AML-193 (cell line): ENCODE measurements at places on chromosomes 7 and 10.

- no peak for DNase-seq
These were observed 72.4 kb downstream of the AGMO start for GRCh38 chr7:15489383-15489782.

- no peak for DNase-seq
These were observed 6.1 kb upstream of the PDGFA start for GRCh38 chr7:525740-526139.

DNA sequence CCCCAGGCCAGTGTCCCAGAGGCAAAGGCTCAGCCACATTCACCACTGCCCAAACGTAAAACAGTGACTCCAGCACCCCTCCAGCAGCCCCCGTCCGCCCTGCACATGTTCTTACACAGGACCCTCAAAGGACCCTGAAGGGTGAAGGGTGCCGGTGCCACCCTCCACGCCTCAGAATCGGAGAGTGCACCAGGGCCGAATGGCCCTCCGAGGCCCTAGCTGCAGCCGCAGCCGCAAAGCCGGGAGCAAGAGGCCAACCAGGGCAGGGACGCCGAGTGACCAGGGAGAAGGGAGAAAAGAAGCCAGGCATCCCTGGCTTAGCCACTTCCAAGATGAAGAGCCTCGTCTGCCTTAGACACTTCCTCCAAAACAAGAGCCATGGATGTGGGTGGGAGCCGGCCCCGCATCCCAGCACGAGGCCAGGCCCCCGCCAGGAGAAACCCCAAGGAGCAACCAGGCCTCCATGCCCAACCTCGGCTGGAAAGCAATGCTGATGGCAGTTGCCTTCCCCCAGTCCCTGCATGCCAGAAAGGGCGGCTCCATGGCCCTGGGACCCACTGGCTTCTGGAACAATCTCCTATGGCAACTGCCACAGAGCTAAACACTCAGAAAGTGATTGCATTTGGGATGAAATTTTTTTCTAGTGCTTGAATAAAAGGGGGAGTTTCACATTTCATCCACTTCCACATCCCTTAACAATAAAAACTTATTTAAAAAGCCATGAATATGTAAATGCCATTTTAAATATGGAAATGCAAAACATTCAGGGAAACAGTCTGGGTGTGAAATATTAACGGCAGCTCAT lies 92.3 kb downstream of the MAD1L1 start:
- DNase-seq = no peak

GRCh38 chr10:73465978-73466726 lies 29.7 kb downstream of the PPP3CB start:
- no peak for DNase-seq

DNA sequence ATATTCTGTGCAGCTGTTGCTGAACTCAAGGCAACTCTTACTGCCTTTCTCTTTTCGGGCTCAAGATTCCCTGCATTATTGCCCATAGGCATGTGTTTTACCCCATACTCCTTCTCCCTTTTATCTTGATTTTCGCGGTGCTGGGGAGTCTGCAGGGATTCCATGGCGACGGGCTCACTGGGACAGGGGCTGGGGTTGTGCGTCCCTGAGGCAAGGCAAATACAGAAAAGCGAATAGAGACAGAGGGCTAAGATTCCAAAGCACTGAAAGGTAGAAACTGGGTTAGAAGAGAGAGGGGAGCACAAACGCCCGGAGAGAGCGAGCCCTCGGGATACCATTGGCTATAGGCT lies 519 bp upstream of the RPP38 start:
- no peak for DNase-seq

- no peak for DNase-seq
These were observed 127.5 kb downstream of the CUBN start for GRCh38 chr10:17001961-17002749.

- no peak for DNase-seq
These were observed 21.4 kb downstream of the TSPAN13 start for GRCh38 chr7:16774986-16775385.
